ENCODE measurements at places on chromosomes 16 and 17.

DNA sequence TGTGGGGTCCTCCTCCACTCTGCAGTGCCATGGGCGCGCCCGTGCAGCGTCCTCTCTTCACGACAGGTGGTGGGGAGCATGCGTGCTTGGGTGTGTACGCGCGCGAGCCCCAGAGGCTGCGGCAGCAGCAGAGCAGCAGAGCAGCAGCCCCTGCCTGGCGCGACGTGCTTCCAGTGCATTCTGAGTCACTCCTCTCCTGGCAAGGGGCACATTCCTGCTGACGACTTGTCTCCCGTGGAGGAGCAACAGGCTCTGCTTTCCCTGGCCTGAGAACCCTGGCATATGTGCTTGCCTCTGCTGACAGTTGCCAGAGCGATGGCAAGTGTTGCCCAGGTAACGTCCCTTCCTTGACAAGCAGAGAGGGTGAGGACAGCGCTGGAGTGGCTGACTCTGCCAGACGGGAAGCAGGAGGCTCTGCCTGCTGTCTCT lies 133.8 kb upstream of the PLCG2 start:
- peak; percentile 58 for DNase-seq

- DNase-seq, result no peak
These were observed 629.9 kb downstream of the MAF start for GRCh38 chr16:78970650-78971049.

- no peak for DNase-seq
These were observed 15.9 kb downstream of the SOX9 start for GRCh38 chr17:72136692-72137091.

DNA sequence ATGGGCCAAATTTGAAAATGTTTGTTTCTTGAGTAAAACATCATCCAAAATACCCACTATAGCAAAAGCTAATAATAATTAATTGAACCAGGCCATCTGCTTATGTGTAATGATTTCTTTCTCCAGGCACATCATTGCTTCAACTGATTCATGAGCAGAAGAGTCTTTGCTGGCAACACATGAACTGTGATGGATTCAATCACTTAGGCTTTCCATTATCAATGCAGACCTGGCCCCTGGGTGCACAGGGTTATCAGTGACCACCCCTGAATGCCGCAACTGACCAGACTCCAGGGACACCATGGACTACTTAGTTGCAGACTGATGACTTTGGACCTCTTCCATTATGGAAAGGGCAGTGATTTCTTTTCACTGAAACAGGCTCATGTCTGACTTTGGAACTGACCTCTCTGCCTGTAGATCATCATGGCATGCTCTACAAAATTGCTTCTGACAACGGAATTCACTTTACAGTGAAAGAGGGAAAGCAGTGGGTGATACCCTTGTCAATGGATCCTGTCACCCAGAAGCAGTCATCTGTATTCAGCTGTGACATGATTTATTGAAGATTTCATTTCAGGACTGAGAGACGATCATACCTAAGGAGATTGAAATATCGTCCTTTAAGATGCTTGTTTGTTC lies 448.8 kb downstream of the SLC39A11 start:
- no peak for DNase-seq

DNA sequence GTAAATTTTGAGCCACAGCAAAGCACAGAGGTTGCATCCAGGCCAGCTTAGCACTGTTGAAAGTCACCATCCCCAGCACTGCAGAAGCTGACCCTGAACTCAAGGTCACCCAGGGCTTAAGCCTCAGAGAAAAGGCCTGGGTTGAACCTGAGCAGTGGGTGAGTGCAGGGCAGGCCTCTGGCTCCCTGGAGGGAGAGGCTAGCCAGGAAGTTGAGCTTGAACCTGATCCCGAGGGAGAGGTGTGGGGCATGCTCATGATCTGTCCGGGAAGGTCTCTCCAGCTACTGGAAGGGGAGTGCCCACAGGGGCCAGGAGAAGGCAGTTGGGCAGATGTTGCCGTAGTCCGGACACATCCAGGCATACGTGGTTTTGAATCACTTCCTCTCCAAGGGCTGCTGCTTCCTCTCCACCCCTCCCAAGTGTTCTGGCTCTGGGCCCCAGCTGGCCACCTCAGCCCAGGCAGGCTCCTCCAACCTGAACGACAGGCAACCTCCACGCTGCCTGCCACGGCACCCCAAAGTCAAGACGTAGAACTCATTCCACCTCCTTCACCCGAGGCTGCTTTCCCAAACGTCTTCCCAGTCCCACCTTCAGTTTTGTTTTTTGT lies 18.4 kb downstream of the CARHSP1 start:
- peak; percentile 27 for DNase-seq

DNA sequence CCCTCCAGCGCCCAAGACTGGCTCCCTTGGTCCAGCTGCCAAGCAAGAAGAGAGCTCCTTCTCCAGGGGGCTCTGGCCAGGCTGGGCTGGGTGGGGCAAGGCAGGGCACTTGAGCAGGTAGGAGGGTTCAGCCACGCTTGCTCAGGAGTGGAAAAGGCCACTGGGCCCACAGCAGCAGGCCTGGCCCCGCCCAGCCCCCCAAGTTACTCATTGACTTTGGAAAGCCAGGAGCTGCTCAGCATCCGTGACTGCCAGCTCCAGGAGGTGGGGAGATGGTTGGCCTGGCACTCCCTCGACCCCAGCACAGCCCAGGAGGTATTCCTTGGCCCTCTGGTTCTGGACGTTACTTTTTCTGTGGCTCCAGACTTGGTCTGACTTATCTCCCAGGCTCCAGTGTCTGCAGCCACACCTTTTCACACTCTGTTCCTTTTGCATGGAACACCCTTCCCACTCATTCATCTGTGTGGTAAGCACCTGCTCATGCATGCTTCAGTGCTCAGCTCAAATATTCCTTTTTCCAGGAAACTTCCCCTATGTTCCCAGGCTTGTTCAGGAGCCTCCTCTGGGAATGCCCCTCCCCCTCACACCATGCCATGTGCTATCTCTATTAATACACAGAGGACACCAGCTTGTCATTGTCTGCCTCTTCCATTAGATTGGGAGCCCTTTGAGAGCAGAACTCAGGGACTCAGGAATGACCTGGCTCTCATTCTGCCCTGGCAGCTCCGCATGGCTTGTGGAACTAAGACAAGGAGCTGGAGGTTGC lies at the start of gene CDH16:
Gene CDH16, minus strand, starts transcription at position 83 of the 766 bp plus-strand sequence. CDS start 820 bp downstream, outside the sequence.
- no peak for DNase-seq

- DNase-seq, result no peak
These were observed 23.2 kb downstream of the NLK start for GRCh38 chr17:28065706-28066105.

DNA sequence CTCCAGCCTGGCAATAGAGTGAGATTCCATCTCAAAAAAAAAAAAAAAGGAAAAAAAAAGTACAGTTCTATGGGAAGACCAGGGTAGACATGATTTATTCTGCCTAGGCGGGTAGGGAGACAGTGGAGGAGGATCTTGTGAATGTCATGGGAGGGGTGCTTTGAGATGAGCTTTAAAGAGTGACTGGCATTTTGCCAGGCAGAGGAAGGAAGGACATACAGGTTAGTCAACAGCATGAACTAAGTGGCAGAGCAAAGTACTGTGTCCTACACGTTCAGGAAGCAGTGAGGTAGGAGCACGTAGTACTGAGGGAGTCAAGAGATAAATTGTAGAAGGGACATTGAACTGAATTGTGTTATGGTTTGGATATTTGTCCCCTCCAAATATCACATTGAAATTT lies 451.5 kb downstream of the TOX3 start:
- DNase-seq, result no peak

DNA sequence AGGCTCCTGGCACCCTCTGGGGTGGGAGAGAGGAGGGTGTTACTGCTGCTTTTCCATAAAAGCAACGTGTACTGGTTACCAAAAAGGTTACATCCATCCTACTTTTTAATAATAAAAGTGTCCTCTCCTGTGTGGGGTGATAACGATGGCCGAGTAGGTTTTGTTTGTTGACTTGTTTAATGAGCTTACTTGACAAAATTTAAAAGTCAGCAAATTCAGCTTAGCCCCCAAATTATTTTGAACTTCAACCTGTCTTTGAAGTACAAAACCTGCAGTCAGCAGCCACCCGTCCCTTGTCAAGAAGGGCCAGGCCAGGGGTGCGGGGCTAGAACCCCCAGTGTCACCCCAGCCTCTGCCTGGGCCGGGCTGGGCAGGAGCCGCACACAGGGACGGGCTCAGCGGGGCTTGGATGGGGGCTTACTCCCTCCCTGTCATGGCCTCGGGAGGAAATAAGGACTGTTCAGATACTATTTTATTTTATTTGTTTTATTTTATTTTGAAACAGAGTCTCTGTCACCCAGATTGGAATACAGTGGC lies 103.9 kb upstream of the CHMP6 start:
- DNase-seq, result no peak

DNA sequence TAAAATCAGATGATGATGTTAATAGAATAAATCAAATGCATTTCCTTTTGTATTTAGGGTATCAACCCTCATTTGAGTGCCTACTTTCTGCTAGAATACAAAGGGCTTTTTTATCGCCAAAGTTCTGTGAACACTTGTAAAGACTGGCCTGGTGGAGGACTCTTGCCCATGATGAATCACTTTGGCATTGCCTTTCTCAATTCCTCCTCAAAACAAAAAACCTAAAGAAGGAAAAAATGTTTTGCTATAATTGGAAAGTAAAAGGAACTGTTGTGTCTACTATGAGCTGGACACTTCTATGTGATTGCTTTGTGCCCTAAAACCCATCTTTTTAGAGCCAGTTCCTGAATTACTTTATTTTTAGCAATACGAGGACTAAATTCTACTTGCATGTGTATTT lies 13.0 kb upstream of the DHRS11 start:
- DNase-seq, result no peak

DNA sequence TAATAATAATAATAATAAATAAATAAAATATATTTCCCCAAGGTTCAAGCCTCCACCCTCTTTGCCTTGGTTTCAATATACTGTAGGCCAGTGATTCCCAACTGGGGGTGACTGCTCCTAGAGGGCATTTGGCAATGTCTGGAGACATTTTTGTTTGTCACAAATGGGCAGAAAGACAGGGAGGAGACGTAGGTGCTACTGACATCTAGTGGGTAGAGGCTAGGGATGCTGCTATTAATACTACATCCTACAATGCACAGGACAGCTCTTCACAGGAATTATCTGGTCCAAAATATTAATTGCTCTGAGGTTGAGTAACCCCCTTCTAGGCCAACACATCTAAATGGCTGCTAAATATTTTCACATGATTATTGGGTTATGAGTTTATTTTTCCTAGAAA lies 12.8 kb upstream of the PRR14 start:
- DNase-seq, result no peak

DNA sequence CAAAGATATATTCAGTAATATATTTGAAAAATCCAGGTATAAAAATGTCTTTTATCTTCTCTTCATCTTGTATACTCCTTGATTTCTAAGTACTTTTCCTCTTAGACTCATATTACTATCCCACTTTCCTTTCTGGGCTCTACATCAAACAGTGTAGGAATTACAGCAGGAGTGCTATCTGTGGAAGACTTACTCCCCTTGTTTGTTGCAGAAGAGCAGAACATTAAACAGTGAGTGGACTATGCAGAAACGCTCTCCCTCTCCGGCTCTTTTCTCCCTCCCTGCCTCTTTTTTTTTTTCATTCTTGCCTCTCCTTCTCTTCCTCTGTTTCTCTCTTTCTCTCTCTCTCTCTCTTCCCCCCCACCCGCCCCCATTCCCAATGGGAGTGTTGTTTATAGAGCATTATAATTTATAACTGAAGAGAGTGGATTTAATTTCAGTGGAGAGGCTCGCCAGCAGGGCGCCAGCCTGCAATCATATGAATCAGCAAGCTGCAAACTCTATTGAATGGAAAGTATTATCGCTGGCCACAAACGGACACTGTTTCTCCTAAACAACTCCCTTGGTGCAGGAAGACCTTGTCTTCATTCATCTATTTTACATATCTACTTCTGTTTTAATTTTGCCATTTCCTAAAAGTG lies 242.3 kb upstream of the TBX2 start:
- DNase-seq, result no peak

GRCh38 chr17:58066401-58066800 lies 16.8 kb upstream of the DYNLL2 start:
- DNase-seq, result no peak

DNA sequence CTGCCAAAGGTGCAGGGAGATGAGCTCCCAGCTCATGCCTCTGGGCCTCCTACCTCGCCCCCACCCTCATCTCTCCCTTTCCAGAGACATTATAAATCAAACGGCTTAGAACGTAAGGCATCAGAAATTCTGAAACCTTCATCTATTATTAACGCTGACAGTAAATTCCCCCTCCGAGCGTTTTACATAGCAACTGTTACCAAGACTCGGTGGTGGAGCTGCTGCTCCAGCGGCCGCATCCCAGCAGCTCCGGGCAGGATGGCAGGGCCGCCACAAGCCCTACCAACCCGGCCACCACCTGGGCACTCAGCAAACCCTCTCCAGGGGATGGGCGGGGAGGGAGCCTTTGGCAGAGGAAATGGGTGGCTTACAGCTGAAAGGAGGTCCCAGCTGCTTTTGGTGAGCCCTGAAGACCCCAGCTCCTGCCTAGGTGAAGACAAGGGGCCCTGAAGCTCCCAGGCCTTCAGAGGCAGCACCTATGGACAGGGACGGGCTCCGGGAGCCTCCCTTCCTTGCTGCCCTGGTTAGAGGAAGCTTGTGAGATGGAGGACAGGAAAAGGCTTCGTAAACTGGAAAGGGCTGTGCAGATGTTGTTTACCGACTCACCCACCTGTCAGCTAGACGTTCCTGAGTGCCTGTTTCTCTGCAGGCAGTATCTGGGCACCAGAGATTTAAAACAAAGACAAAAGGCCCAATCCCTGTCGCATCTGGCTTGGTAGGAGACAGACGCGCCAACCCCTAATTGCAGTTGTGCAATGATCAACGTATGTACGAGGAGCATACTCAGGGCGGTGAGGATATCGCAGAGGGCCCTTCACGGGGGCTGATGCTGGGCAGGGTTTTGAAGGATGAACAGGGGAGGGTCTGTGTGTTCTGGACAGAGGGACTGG lies 76.9 kb downstream of the RAI1 start:
- no peak for DNase-seq

- no peak for DNase-seq
These were observed 33.5 kb upstream of the ERN1 start for GRCh38 chr17:64163468-64163867.

DNA sequence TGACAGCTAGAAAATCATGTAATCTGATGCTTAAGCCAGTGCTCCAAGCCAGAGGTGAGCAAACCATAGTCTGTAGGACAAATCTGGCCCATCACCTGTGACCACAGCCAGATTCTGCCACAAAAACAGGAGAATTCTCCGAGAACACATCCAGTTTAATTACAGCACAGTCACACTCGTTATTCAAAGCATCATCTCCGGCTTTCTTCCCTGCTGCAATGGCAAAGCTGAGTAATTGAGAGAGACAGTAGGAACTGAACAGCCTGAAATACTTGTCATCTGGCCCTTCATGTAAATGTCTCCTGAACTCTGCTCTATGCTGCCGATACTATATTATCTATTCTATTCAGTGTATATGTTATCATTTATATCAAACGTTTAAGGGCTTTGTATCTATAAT lies 121.4 kb upstream of the FOXF1 start:
- DNase-seq, result no peak

DNA sequence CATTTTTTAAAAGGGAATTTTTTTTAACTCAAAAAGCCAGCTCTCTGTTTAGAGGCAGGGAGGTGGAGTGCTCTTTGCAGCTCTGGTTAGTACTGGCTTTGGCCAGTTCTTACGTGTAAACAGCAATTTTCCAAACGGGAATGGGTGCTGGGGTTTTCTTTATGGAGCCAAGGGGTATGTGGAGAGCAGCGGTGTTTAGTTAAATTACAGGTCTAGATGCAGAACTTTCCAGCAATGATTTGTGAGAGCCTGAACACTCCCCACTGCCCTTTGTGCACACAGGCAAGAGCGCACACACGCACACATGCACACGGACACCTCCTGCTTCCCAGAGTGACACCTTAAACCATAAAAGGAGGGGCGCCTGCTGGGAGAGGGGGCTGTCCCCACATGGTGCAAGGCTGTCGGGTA lies 140.2 kb downstream of the MSI2 start:
- DNase-seq, result no peak

GRCh38 chr16:54347961-54348360 lies 61.4 kb upstream of the IRX3 start:
- no peak for DNase-seq
